ENCODE measurements at places on chromosomes 5 and 9.

- DNase-seq = no peak
Measured at GRCh38 chr5:144142824-144143162, 27.7 kb downstream of the YIPF5 start.

GRCh38 chr9:93119703-93119952 lies 14.4 kb downstream of the NINJ1 start:
- DNase-seq = no peak

DNA sequence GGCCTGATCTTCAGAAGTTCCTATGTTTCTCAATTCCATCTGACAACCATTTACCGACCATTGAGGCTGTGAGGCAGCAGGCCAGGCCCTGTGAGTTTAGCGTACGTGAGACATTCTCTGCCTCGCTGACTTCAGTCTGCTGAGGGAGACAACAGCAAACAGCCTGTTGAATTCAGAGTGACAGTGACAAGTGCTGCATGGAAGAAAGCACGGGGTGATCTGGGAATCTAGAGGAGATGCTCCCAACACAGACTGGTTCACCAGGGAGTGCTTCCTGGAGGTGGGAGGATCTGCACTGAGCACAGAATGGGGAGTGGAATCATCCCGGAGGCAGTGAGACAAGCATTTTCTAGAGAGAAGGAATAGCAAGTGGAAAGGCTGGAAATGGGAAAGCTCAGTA lies 10.0 kb upstream of the DDX41 start:
- no peak for DNase-seq

DNA sequence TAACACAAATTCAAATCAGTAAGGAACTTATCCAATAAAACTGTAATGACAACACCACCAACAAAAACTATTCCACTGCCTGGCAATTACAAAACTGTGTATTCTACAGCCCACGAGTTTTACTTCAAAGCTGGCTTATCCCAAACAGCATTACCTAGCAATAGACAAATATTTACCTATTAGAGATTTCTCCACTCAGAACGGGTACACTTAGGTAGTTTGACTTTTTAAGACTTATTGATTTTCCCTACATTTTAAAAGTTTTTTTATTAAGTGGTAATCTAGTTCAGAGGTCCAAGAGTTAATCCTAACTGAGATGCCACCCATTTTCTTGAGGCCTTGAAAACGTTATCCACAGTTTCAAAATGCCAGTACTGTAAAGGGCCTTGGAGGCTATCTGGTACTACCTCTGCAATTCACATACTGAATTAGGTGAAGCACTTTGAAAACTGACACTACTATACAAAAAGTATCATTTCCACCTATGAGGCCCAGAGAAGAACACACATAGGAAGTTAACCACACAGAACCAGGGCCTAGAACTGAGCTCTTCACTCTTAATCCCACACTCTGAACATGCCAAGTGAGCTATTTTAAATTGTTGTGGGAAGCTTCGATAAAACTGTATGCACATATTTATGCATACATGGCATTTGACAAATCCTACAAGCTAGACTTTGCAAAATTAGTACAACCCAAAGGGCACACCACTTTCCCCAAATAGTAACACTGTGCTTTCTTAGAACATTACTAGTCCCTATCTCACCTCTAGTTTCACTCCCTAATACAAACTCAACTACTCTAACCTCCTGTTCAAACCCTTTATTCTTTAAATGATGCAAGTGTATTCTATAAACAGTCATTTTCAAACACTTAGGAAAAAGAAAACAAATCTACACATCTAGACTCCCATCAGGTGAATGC lies 2.1 kb downstream of the NADK2 start:
- no peak for DNase-seq

DNA sequence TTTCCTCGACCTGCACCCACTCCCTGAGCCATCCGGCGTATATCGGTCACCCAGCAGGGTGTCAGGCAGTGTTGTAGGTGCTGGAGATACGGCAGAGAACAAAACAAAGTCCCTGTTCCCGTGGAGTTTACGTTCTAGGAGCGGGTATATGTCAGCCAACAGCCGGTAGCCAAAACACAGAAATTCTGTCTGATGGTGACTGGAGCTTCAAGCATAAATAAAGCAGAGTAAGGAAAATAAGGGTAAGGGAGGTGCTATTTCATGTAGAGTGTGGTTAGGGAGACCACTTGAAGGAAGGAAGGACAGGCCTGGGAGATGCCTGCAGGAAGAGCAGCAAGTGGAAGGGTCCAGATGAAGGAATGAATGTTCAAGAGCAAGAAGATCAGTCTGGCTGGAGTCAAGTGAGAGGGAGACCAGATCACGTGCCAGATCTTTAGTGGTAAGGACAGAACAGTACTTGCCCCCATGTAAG lies 783 bp upstream of the ZFR start:
- DNase-seq = no peak

DNA sequence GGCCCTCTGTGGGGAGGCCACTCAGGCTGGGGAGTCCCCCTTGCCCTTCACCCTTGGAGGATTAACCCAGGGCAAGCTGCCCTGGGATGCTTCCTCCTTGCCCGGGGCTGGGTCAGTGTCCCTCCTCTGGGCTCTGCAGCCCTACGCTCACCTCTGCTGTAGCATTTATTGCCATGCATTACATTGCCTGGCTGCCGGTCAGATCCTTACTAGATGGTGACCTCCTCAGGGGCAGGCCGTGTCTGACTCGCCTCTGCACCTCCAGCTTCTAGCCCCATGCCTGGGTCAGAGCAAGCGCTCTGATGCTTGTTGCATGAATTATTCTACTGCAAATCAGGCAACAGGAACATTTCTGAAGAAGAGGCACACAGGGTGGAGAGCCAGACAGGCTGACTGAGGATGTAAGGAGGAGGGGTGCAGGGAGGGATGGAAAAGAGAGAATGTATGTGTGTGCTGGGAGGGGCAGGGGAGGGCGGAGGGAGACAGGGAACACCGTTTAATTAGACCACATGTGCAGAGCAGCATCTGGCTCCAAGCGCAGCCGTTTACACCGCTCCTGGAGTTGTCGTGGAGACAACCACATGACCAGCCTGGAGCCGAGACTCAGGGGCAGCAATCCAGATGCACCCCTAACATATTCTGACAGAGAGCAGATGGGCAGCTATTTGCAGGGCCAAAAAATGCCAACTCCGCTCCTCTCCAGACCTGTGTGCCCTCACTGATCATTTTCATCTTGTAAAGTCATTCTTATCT lies 117.0 kb downstream of the CRB2 start:
- no peak for DNase-seq

DNA sequence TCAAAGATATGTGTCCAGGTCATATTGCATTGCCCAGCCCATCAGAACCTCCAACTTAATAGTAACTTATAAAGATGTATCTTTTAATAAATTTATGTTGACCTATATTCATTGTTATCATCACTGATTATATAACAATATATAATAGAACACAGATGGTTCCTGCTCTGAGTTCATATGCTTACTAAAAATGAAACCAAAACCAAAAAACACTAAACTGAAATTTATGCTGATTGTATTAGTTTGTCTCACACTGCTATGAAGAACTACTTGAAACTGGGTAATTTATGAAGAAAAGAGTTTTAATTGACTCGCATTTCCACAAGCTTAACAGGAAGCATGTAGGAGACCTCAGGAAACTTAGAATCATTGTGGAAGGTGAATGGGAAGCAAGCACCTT lies 462.5 kb upstream of the TYRP1 start:
- DNase-seq = no peak

DNA sequence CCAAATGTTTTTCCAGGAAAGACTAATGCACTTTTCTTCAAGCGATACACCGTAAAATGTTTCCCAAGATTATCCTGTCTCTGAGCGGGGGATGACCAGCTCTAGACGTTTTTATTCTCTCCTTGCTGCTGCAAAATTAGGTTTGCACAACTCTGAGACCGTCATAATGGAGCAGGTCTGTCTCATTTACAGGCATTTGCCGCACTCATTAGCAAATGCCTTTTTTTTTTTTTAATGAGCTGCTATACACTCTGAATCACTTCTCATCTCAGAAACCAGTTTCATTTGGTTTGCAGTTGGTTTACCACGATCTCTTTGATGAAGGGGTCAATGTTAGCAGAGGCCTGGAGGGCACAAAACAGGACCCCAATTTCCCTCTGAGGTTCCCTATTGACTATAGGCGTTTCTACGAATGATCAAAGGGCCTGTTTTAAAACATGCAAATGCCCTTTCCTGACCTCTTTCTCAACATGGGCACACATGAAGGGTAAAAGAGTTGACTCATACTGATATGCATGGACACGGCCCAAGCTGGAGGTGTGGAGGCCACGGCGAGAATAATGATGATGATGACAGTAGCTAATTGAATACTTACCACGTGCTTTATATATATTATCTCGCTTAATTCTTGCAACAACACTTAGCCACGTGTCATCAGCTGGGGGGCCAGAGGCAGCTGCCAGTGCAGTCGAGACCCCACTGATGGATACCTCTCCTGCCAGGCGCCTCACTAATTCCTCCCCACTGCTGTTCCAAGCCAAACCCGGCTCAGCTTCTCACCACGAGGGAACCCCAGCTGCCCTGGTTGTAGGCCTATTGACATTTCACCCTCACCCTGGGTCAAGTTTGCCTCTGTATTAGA lies 89.9 kb upstream of the PTCH1 start:
- no peak for DNase-seq

GRCh38 chr5:175878021-175878420 lies 6.6 kb downstream of the CPLX2 start:
- DNase-seq = no peak

- no peak for DNase-seq
Measured at GRCh38 chr9:129569502-129570449, 51.1 kb downstream of the C9orf50 start.

- no peak for DNase-seq
Measured at GRCh38 chr5:134426361-134426760, 14.7 kb upstream of the CDKN2AIPNL start.

- no peak for DNase-seq
Measured at GRCh38 chr5:71829206-71829605, 110.1 kb downstream of the CARTPT start.

- DNase-seq = no peak
Measured at GRCh38 chr5:56066931-56067450, 72.2 kb upstream of the IL6ST start.

DNA sequence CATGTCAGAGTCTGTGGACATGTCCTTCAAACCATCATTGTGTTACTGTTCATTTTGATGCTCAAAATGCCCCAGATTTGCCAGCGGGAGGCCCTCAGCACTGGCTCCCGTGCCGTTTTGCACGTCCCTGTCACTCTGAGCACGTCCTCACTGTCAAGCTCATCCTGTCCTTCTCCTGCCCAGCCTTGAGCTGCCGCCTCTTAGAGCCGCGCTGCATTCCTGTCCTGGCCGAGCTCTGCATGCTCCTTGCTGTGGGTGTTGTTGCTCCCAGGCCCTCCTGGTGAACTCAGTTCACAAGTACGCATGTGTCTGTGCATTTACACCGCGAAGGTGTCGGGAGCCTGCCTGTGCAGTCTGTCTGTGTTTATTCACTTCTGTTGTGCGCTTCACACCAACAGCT lies 62.2 kb downstream of the WNK2 start:
- DNase-seq = no peak

- DNase-seq = no peak
Measured at GRCh38 chr5:115586525-115587146, 15.6 kb downstream of the TICAM2 start.

- no peak for DNase-seq
Measured at GRCh38 chr5:149429839-149430721, 51.0 kb upstream of the IL17B start.

DNA sequence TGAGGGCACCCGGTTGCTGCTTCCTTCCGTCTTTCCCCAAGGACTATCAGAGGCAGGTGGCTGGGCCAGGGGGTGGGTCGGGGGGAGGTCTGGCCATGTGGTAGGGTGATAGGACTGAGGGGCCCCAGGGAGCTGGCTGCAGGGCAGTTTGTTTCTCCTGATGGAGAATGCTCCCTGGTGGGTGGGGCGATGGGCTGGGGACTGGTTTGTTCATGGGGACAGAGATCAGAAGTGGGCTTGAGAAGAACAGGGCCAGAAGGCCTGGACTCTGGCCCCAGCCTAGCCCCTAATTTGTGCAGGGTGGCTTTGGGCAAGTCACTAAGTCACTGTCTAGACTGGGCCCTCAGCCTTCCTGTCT lies 117.4 kb downstream of the RGS3 start:
- DNase-seq = no peak

DNA sequence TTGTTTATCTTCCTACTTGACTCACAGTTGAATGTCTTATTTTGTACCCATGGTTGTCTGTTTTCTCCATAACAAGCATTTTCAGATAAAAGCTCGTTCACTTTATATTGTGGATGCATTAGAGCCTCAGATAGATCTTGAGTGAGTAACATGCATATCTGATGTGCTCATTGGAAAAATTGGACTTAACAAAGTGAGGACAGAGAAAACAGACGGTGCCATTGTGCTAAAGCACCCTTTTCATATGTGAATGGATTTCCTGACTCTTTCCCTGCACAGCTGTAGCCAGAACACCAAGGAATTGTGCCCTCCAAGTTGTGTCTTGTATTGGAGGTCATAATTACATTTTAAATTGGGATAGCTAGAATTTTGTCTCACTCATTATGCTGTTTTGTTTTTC lies 325.8 kb upstream of the MEF2C start:
- DNase-seq = no peak

DNA sequence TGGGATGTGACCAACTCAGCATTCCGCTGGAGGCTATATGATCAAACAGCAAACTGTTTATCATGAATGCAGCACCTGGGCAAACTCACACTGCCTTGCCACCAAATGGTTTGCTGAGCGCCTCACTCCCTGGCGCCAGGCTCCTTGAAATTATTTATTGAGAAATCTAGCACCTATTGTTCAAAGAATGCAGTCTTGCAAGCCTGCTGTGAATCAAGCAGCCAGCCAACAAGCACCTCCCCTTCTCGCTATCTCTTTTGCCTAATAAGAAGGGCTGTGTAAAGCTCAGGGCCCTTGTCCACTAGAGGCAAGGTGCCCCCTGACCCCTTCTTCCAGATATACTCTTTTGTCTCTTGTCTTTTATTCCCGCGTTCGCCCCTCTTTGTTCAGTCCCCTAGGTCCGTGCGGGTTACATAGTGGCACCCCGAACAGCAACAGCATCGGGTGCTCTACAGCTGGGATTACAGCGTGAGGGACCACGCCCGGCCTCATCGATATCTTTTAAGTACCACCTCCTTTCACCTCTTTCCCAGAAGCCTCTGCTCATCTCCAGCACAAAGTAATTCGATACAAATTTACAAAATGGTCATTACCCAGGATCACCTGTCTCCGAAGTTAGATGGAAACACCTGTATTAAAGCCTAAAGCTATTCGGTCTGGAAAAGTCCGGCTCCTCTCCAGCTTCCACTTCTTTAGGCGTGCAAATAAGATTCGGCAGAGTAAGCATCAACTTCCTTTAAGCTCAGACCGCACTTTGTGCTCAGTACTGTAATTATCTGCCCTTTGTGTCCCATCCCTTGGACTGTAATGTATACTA lies 896 bp downstream of the RIGI start:
- no peak for DNase-seq

All from fibroblast of skin of back (primary cell).